ENCODE measurements at places on chromosomes 4 and X.
A peak's percentile ranks its signal among the peaks of the same experiment; 100 is the strongest.

GRCh38 chr4:122758033-122758432 lies 25.5 kb downstream of the BBS12 start:
- no peak for DNase-seq

- no peak for DNase-seq
Measured at GRCh38 chr4:31068257-31069075, 348.3 kb downstream of the PCDH7 start.

- no peak for DNase-seq
Measured at GRCh38 chr4:26076896-26077295, 162.9 kb downstream of the SMIM20 start.

- DNase-seq = no peak
Measured at GRCh38 chr4:141565379-141566089, 70.8 kb upstream of the IL15 start.

DNA sequence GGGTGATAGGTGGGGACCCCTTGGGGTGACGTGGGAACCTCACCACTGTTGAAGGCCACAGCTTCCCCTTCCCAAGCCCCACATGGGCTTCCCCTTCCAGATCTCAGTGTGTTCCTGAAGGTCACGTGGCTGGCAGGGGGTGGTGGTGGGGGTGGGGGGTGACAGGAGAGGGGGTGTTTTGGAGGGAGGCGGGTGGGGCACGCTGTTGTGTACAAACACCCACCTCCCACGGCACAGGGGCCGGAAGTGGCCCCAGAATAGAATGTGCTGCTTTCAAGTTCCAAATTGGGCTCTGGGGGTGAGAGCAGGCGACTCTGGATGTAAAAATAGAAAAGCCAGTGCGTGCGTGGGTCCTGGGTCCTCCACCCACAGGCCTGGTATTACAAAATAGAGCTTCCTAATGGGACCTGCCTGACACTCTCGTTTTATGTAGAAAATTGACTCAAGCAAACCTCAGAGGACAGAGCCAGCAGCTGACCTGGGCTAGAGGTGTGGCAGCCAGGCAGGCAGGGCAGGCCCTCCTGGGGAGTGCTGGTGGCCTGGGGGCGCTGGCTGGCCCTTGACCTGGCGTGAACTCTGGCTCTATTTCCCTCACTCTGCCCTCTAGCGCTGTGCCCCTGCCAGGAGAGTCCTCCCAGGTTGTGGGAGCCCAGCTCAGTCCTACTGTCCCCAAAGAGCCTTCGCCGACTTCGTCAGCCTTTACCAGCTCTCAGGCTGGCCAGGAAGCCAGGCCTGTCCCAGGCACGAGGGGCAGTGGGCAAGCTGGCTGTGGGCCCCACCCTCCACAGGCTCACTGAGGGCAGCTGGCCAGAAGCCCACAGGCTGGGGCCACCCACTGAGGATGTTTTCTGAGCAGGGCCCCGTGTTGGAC lies 5.4 kb upstream of the SH3BP2 start:
- peak; percentile 55 for DNase-seq

GRCh38 chr4:133513901-133514300 lies 364.8 kb downstream of the PCDH10 start:
- no peak for DNase-seq

- DNase-seq = no peak
Measured at GRCh38 chr4:77695774-77696173, 90.2 kb downstream of the CXCL13 start.

DNA sequence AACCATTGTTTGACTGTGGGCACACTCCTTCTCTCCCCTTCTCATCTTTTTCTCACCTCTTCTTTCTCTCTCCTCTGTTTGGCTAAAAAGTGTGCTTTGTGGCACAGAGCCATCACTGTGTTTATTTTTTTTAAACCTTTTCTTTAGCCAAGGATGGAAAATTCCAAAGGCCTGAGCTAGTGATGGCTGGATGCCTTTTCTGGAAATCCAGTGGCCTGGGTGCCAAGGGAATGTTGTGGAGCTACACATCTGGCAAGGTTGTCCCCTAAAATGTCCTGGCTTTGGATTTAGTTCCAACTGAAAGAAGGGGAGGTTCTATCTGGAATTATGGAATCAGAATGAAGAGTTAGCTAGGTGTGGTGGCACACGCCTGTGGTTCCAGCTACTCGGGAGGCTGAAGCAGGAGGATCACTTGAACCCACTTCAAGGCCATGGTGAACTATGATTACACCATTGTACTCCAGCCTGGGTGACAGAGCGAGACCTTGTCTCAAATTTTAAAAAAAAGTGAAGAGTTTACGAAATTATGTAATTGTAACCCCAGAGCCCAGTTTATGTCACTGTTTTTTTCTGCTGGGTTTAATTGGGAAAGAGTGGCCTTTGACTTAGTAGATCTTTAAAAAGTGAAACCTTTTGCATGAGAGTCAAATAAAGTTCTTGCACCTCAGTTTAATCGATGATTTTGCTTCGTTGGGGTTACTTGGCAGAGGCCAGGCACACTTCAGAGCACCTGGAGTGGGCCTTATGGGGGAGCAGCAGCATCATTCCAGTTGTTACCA lies 17.7 kb downstream of the DOCK11 start:
- DNase-seq = no peak

- DNase-seq = no peak
Measured at GRCh38 chr4:32991663-32992062, 2271.5 kb downstream of the PCDH7 start.

- no peak for DNase-seq
Measured at GRCh38 chrX:47112316-47112954, 32.1 kb downstream of the NDUFB11 start.

DNA sequence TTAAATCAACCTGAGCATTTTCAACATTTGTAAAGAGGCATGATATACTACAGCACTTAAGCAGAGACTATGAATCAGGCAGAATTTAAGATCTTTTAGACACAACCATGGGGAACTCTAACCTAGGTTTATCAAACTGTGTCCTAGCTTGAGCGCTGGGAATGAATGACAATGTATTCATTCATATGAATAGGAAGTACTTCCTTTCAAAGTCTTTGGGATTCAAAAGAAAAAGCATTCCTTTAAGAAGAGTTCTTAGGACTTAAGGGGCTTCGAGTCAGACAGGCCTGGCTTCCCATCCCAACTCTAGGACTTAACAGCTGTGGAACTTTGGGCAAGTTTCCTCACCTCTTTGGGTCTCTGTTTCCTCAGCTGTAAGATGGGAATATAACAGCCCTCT lies 104.6 kb downstream of the ANAPC4 start:
- no peak for DNase-seq

- no peak for DNase-seq
Measured at GRCh38 chr4:107069049-107069448, 32.9 kb upstream of the DKK2 start.

DNA sequence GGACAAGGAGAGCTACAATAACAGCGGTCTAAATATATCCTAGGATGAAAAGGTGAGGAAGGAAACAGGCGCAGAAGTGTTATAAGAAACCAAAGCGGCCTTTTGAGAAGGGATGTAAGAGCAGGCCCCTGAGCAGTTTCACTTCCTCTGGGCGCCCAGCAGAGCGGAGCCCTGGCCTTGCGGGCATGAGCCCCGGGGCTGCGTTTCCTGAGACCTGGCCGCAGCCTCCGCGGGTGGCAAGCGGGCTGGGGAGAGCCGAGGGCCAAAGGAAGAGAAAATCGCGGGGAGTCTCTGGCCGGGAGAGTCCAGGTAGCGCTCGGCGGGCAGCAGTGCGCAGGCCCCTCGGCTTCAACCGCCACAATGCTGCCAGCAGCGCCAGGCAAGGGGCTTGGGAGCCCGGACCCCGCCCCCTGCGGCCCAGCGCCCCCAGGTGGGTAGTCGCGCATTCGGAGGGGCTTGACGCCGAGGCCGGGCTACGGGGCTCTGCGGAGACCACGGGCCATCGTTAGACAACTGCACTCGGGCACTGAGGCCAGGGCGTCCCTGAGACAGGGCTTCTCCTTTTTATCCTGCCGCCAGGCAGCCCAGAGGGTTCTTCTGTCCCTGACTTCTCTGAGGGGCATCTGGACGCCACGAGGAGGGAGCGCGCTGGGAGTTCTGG lies at the start of gene BANK1:
BANK1 (plus strand) TSS at position 210 of the 661 bp plus-strand sequence; CDS start at position 361, 151 bp downstream.
- peak; percentile 5 for DNase-seq

DNA sequence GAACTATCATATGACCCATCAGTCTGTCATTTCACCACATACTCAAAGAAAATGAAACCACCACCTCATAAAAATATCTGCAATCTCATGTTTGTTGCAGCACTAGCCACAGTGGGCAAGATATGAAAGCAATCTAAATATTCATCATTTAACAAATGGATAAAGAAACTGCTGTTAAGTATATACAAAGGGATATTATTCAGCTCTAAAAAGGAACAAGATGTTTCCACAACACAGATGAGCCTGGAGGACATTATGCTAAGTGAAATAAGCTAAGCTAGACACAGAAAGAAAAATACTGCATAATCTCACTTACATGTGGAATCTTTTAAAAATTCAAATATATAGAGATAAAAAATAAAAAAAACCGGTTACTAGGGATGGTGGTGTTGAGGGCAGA lies 108.2 kb upstream of the BRWD3 start:
- no peak for DNase-seq

GRCh38 chr4:61079427-61079826 lies 120.7 kb upstream of the ADGRL3 start:
- no peak for DNase-seq

GRCh38 chr4:54526560-54526959 lies 131.2 kb upstream of the KIT start:
- DNase-seq = no peak

DNA sequence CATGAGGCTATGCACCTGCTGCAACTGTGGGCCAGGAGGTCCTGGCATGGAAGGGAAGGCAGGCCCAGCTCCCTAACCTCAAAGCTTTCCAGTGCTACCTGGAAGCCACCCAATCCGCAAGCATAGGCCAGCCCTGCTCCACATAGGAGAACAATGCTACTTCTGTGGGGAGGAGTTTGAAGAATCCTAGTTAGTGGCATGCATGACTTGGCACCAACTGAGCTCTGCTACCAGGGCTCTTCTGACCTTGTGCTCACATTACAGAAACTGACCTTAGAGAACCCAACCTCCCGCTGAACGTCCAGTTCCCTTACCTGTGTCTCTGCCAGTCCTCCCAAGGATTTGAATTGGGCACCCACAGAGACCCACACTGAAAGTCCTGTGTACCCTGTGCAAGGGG lies 58.8 kb downstream of the USP46 start:
- no peak for DNase-seq

- DNase-seq = no peak
Measured at GRCh38 chr4:166680796-166681195, 553.5 kb downstream of the SPOCK3 start.

DNA sequence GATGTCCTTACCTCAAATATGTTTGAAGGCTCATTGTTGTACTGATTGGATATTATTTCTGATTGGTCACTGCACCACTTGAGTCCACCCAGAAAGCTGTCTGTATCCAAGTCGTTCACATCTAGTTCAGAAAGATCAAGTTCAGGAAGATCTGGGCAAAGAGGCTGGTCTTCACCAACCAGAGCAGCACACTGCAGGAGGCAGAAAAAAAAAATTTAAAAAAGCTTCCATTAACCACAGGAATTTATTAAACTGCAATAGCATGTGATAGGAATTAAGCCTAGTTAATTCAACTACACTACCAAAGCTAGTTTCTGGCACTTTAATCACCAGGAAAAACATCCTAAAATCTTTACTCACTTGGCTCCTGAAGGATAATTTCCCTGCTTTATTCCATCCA lies 5.1 kb downstream of the PPARGC1A start:
- no peak for DNase-seq

DNA sequence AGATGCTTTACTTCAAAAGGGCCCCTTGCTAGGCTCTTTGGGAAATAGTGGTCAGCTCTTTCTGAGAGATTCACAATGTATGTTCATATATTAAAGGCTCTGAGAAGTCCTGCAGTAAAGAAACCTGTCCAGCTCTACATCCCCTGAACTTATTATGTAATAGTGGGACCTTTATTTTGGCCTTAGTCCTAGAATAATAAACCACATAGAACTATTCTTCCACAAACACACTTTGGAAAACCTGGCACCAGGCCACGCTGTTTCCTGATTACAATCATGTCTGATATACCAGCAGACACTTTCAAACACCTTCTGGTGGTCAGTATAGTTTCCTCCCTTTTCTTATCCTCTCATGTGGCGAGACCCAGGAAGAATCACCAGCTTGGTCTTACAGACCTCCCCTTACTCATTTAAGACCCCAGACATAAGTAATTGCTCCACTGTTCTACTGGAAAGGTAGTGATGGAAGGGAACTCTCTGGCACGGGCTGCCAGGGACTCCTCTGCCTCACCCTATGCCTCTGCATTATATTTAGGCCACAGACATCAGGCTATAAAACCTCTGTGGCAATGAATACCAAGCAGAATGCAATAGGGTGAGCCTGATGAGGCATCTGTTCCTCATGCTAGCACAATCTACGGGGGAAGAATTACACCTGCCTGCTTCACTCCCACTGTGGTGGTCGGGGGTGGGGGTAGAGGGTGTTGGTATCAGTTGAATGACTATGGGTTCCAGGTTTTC lies 5.7 kb upstream of the PPEF1 start:
- DNase-seq = no peak

- no peak for DNase-seq
Measured at GRCh38 chr4:99724067-99724466, 66.4 kb upstream of the C4orf54 start.

GRCh38 chr4:122012735-122013134 lies 60.9 kb upstream of the TRPC3 start:
- DNase-seq = no peak

GRCh38 chrX:137548261-137548660 lies 17.7 kb upstream of the ZIC3 start:
- DNase-seq = no peak

- no peak for DNase-seq
Measured at GRCh38 chr4:168515222-168516011, 18.6 kb downstream of the PALLD start.

- DNase-seq = no peak
Measured at GRCh38 chrX:12974305-12974795, 560 bp upstream of the TMSB4X start.

GRCh38 chrX:103811858-103812257 lies 20.2 kb downstream of the RAB9B start:
- DNase-seq = no peak

DNA sequence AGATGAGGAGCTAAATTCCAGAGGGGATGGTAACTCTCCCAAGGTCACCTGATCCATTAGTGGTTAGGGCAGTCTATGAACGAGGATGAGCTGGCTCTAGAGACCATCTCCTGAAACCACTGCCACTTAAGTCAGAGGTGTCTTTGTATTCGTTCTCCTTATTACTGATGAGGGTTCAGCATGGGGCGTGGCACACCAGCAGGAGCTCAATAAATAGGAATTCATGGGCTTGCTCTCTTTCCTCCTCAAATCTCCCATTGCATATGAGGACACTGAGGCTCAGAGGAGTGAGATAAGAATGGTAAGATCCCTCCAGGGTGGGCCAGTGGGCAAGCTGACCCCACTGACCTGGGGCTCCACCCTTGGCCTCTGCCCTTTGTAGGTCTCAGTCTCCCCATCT lies 1.7 kb upstream of the GATA1 start:
- no peak for DNase-seq

DNA sequence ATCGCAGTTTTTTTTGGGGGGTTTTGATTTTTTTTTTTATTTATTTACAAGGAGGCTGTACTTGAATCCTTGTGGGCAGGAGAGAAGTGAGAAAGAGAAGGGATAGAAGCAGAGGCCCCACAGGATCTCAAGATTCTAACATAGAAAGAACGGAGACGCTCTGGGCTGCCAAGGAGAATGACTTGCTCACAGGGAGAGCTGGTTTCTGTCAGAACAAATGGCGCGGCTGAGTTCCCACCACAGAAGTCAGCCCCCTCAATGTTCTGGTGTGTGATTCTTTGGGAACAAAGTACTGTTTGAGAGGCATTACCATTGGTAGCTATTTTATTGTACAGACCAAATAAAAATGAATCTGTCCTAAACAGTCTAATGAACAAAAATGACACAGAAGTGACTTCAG lies 80.6 kb downstream of the ATXN3L start:
- no peak for DNase-seq

- no peak for DNase-seq
Measured at GRCh38 chr4:184806229-184806550, 19.6 kb downstream of the ACSL1 start.

- DNase-seq = no peak
Measured at GRCh38 chr4:41287005-41287404, 30.3 kb downstream of the UCHL1 start.
